ENCODE measurements at places on chromosomes 4 and X.

GRCh38 chr4:184897895-184898294, 72.1 kb upstream of the ACSL1 start:
- DNase-seq = no peak

- DNase-seq = no peak
Measured at GRCh38 chr4:113496698-113497097, 264.8 kb downstream of the CAMK2D start.

DNA sequence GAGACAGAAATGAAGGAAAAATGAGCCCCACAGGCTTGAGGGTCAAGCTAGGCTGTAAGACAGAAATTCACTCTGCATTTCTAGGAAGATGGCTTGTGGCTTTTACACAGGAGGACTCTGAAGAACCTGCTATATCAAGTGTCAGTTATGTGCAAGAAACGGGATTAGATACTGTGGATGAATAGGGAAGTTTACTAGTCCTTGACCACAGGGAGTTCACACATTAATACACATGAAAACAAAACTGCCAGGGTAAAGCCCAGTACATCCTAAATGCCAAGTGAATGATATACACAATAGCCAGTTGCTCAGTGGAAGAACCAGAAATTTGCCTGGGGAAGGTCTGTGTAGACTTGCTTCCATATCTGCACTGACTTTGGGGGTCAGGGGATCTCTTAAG, 53.5 kb downstream of the TMEM131L start:
- no peak for DNase-seq

GRCh38 chr4:8291036-8291682, 21.6 kb downstream of the HTRA3 start:
- no peak for DNase-seq

DNA sequence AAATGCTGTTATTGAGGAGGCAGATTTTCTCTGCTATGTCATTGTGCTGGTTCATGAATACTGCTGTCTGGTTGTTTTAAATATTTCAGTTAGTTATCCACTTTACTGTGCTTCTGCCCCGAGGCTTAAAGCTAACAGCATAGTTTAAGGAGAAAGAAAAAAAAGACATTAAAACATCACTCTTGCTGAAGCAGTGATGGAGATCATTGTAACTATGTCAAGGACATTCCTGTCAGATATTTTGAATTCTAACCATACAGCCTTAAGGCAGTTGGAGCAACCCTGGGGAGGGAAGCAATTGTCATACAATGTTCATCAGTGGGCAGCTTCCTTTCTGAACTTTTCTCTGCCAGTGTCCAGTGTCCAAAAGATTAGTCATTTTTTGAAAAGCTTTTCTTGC, 199.0 kb upstream of the DDX53 start:
- no peak for DNase-seq

DNA sequence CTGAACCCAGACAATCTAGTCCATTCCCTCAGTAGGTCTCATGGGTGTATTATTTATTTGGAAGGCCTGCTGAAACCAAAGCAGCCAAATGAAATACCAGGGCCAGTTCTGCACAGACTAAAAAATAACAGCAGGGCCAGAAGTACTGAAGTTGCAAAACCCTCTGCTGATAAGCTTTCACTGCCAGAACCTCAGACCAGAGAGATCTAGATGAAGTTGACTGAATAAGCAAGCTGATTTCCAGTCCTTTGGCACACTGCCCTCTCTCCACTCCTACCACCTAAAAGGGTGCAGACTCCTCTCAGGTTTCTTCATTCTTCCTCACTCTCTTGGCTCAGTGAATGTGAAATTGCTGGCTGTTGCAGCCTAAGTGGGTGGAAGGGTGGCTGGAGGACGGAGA, 276.7 kb upstream of the KLF3 start:
- DNase-seq = peak; percentile 86

GRCh38 chrX:66015152-66015831, 24.6 kb downstream of the VSIG4 start:
- peak; percentile 54 for DNase-seq

- no peak for DNase-seq
Measured at GRCh38 chr4:75513526-75514130, 575 bp downstream of the RCHY1 start.

DNA sequence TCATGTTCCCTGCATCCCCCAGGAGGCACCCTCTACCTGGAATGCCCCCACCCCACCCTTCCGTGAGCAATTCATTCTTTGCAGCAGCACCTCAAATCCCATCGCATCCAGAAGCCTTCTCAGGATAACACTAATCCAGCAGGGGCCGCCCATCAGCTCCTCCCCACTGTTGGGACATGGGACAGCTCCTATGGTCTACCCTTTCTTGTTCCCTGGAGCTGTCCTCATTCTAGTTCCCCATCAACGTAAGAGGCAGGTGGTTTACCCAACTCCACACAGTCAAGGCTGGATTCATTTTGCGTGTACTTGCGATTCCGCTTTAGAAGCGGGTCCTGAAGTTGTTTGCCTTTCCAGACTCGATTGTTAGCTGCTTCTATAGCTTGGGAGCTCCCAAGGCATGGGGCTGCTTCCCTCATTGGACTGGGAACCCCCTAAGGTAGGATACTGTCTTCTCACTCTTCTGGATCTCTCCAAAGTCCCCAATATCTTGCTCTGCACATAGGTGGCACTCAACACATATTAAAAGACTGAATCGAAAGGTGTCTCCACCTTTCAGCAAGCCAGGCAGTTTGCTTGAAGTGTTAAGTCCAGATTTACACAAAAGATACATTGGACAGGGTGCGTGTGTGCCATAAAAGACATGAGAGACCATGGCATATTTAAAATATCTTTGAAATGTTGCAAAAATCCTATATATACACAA, 942 bp upstream of the APLN start:
- DNase-seq = no peak

DNA sequence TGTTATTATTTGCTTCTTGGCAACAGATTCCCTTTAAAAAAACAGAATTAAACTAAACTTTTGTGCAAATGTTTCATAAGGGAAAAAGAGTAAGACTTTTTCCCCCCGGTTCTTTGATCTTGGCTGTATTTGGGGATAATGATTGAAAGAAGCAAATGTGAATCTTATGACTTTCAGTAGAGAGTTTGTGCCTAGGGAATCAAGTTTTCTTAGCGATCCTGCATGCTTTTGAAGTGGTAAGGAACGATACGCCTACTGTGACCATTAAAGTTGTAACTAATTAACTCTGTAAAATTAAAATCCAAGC, 9.0 kb downstream of the ATP10D start:
- DNase-seq = no peak

DNA sequence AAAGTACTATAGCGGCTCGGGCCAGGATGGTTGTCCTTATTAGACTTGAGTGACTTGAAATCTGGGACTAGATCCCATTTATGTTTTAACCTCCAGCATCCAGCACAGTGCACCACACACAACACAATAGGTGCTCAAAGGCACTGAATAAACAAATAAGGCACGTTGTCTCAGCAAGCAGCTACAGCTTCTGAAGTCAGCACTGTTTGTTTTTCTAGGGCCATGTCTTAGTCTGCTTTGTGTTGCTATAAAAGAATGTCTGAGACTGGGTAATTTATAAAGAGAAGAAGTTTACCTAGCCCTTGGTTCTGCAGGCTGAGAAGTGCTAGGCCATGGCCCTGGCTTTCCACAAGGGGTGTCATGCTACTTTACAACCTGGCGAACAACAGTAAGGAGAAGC, 102.1 kb upstream of the LNX1 start:
- no peak for DNase-seq

DNA sequence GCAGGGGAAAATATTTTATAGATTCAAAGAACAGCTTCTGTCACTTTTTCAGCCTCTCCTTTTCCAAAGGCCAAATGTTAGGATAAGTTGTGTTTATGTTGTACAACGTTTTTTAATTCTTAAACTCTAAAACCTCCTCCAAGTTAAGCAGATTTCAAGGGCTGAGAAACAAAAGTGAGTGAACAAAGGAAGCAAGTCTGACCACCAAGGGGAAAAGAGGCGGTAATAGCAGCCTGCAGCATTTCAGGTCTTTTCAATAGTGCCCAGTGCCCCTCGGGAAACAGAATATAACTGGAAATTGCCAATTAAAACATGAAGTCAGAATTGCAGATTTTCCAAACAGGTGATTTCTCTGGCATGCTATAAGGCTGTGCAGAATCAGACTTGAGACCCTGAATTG, 510.0 kb upstream of the HTR2C start:
- DNase-seq = no peak

- DNase-seq = no peak
Measured at GRCh38 chr4:7871356-7871755, 68.3 kb downstream of the AFAP1 start.

- no peak for DNase-seq
Measured at GRCh38 chr4:99079625-99080295, 8.8 kb downstream of the ADH5 start.

- DNase-seq = no peak
Measured at GRCh38 chrX:53281963-53282695, 745 bp upstream of the IQSEC2 start.

DNA sequence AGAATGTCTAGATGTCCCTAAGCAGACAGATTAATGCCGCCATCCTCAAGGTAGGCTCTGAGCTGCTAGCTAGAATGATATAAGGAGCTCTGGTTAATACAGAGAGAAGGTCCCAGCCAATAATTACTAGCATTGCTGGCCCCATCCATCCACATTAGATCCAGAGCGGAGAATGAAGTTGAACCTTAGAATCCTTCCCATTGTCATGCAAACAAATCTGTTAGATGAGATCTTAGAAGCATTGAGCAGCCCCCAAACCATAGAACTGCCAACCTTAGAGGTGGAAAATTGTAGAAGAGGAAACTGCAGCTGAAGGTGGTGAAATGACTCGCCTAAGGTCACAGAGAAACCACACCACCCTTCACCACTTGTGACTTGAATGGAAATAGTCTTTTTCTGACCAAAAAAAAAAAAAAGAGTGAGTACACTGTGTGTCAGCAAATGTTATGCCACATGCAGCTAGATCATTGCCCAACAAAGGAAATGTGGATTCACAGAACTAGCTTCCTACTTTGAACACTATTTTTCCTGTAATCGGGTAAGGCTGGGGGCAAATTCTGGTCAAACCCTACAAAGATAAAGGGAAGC, 162.1 kb downstream of the SMIM20 start:
- no peak for DNase-seq

DNA sequence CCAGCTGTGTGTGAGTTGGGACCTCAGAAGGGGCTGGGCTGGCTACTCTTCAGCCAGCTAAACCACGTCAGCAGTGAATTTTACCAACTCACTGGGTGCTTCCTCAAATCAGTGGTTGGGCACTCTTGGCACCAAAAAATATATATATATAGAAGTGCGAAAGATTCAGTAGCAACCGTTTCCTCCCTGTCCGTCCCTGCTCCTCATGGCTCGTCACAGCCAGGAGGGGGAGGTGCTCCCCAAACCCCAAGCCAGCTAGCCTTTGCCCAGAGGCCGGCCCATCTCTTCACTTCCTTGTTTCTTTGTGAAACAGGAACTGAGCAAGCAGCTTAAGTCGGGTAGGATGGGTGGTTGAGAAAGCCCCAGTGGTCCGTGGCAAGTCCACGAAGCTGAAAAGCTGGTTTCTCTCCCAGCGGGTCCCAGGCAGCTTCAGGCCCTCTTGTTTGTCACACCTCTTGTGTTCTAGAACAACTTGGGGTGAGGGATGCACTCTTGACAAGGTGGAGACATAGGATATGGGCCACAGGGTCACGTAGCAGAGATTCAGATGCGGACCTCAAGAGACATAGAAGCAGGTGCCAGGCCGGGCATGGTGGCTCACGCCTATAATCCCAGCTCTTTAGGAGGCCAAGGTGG, 6.8 kb upstream of the SASH3 start:
- peak; percentile 90 for DNase-seq

GRCh38 chr4:8085491-8086117, 73.0 kb downstream of the ABLIM2 start:
- peak; percentile 37 for DNase-seq

DNA sequence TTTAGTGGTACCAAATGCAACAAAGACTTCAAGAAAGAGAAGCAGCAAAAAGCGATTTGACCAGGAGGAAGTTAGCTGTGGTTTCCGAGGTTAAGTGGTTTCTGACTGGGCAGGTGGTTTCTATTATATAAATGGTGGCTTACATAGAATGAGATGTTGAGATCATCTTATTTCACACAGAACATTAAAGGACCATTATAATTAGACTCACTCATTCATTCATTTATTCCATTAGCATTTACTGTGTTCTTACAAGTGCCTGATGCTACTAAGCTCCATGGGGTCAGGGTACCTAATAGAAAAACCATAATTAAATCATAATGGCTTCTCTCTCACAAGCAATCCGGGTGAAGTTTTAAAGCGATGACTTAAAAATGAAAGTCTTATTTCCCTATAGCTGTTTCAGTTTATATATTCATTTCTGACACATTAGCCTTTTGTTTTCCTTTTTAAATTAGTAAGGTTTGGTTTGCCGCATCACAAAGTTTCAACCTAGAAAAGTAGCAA, 10.6 kb downstream of the TSPAN6 start:
- no peak for DNase-seq

DNA sequence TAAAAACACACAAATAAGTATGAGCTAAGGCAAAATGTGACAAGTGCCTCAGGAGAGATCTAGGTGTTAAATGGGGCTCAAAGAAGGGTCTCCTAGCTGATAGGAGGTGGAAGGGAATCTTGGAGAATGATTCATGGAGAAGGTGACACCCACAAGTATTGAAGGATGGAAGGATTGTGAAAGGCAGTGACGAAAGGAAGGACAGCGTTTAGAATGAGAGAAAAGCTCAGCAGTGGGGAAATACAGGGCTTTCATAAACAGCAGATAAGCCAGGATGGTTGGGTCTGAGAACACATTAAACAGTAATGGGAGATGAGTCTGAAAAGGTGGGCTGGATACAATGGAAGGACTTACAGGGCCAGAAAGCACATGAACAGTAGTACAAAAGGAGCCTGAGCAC, 11.5 kb downstream of the ANXA5 start:
- no peak for DNase-seq

- no peak for DNase-seq
Measured at GRCh38 chr4:185305979-185306442, 89.7 kb downstream of the LRP2BP start.

DNA sequence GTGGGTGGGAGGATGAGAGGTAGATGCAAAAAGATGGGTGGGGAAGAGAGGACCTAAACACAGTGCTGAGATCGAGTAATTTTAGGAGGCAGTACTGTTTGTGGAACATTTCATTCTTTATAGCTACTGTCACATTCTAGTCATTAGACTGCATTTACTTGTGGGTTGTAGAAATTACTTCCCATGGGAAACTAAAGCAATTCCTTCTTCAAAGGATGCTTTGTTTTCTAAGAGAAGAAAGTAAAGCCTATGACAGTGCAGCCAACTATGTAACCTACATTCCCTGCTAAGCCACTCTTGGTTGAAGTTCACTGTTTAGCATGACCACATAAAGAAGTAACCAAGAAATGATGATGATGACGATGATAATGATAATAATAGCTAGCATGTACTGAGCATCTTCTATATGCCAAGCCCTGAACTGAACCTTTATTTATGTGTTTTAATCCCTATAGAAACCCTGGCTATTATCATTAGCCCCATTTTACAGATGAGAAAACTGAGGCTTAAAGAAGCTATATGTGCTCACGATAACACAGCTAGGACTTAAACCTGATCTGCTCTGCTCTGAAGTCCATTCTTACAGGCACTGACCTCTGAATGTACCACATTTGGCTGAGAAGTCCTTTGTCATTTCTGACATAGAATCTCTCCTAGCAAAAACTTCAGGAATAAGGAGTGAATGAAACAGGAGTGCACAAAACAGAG, 114.5 kb upstream of the KIT start:
- no peak for DNase-seq
